ENCODE measurements at places on chromosomes 11 and 22.

GRCh38 chr22:31049815-31050420 lies 31.2 kb upstream of the SMTN start:
- H3K4me1 ChIP-seq = peaks cover 33% of the 10 kb centered on the region
- DNase-seq = no peak
- no peaks in the 10 kb centered on the region for H3K36me3 ChIP-seq
- H3K27me3 ChIP-seq = no peaks in the 10 kb centered on the region

GRCh38 chr11:8034604-8035190 lies 46.3 kb upstream of the TUB start:
- H3K27me3 ChIP-seq = no peaks in the 10 kb centered on the region
- no peaks in the 10 kb centered on the region for H3K36me3 ChIP-seq
- peaks cover 42% of the 10 kb centered on the region for H3K4me1 ChIP-seq
- no peak for DNase-seq
- H3K27ac ChIP-seq = peak overlapping the region; percentile 74
- H3K4me3 ChIP-seq = no peak overlapping the region

- no peak overlapping the region for H3K4me3 ChIP-seq
- H3K36me3 ChIP-seq = no peaks in the 10 kb centered on the region
- peaks cover 15% of the 10 kb centered on the region for H3K4me1 ChIP-seq
- H3K27ac ChIP-seq = no peak overlapping the region
- no peak for DNase-seq
Measured at GRCh38 chr22:19970479-19971275, 29.1 kb upstream of the TXNRD2 start.

GRCh38 chr22:39563571-39564428 lies 6.8 kb upstream of the CACNA1I start:
- no peaks in the 10 kb centered on the region for H3K36me3 ChIP-seq
- no peaks in the 10 kb centered on the region for H3K27me3 ChIP-seq
- no peak overlapping the region for H3K4me3 ChIP-seq
- H3K27ac ChIP-seq = no peak overlapping the region

DNA sequence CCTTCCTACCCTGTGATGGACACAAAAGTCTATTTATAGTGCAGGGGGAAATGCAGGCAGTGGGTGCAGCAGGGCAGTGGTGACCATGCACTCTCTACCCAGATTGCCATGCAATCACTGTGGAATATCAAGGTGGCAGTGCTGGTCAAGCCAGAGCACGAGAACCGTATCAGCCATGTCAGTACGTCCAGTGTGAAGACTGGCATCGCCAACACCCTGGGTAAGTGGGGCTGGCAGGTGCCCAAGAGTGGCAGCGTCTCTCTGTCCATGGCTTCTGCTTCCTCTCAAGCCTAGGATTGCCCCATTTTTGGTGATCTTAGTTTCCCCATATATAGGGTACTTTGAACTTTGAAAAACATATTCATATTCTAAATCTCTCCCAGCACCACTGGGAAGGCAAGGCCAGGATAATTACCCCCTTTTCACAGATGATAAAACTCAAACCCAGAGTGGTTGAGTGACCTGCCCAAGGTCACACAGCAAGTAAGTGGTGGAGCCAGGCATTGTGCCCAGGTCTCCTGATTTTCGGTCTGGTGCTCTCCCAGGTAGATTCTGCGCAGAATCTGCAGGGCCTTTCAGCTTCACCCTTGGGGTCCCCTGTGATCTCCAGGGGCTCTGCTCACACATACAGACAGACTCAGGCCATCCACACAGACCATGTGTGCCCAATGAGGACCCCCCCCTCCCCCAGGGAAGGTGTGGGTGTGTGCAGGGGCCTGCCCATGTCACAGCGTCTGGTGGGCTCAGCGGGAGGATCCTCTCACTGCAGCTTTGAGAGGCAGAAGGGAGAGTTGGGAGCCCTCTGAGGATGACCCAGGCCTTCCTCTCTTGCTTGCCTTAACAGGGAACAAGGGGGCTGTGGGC lies 7.1 kb downstream of the INPPL1 start:
- H3K27ac ChIP-seq = no peak overlapping the region
- H3K27me3 ChIP-seq = no peaks in the 10 kb centered on the region
- peak; percentile 58 for DNase-seq
- H3K4me1 ChIP-seq = peaks cover 5% of the 10 kb centered on the region

DNA sequence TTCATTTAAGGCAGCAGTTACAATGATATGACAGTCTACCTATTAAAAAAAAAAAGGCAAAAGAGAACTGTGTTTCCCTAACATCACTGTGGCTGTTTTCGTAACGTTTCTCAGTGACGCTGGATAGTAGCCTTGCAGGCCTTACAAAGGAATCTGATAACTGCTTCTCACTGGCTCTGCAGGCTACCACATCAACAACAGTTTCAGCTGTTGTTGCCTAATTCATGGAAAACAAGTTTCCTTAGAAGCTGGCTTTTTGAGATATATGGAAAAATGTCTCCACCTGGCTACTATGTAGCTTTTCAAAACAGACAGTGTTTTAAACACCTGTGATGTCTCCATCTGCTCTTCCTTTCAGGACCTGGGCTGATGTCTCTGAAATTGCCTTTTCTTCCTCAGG lies 3.8 kb downstream of the OR51V1 start:
- no peak overlapping the region for H3K4me3 ChIP-seq
- H3K27ac ChIP-seq = no peak overlapping the region
- H3K27me3 ChIP-seq = no peaks in the 10 kb centered on the region
- H3K36me3 ChIP-seq = no peaks in the 10 kb centered on the region
- no peak for DNase-seq

DNA sequence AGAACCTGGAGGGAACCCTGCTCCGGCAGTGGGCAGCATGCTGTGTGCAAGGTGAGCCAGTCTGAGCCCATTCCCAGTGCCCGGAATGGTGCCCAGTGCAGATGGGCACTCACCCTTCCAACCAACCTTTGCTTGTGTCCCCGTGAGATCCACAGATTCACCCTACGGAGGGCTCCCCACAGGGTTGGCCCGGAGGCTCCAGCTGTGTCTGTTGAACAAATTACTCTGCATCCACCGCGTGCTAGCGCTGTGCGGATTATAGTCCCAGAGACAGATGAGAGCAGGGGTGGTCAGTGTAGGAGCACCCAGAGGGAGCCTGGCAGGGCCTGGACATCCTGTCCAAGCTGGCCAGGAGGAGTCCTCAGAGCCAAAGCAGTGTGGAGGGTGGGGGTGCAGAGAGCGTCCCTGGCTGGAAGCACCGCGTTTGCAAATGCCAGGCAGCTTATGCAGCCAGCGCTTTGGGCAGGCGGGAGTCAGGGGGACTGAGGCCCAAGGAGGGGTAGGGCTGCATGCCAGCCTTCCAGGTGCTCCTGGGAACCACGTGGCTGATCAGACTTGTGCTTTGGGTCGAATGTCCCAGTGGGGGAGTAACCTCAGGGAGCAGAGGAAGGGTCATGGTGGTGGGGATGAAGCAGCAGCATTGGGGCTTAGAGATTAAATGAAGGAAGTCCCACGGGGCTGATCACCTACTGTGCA lies 80.5 kb downstream of the KCNQ1 start:
- H3K36me3 ChIP-seq = no peaks in the 10 kb centered on the region
- no peaks in the 10 kb centered on the region for H3K27me3 ChIP-seq
- no peak overlapping the region for H3K27ac ChIP-seq
- no peak for DNase-seq

DNA sequence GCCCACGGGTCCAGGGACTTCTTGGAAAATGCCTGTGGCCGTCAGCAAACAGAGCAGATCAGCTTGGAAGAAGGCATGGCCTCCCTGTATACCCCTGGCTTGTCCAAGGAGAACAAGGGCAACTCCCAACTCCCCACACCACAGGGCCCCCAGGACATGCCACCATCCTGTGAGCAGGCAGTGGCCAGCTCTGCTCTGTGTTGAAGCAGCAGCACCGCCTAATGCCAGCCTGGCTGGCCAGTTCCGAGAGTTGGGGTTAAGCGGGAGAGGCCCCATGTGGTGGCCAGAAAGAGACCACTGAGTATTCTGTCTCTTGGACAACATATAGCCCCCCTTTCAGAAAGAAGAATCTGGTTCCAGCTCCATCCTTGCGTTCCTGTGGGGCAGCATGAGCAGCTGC lies 209.2 kb downstream of the CTTN start:
- H3K27ac ChIP-seq = no peak overlapping the region
- H3K27me3 ChIP-seq = no peaks in the 10 kb centered on the region
- H3K4me3 ChIP-seq = no peak overlapping the region
- H3K4me1 ChIP-seq = peaks cover 13% of the 10 kb centered on the region

DNA sequence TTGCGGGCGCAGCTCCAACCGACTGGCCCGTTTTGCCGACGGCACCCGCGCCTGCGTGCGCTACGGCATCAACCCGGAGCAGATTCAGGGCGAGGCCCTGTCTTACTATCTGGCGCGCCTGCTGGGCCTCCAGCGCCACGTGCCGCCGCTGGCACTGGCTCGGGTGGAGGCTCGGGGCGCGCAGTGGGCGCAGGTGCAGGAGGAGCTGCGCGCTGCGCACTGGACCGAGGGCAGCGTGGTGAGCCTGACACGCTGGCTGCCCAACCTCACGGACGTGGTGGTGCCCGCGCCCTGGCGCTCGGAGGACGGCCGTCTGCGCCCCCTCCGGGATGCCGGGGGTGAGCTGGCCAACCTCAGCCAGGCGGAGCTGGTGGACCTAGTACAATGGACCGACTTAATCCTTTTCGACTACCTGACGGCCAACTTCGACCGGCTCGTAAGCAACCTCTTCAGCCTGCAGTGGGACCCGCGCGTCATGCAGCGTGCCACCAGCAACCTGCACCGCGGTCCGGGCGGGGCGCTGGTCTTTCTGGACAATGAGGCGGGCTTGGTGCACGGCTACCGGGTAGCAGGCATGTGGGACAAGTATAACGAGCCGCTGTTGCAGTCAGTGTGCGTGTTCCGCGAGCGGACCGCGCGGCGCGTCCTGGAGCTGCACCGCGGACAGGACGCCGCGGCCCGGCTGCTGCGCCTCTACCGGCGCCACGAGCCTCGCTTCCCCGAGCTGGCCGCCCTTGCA lies 1.0 kb downstream of the FJX1 start:
- no peak for DNase-seq
- no peaks in the 10 kb centered on the region for H3K36me3 ChIP-seq
- H3K27me3 ChIP-seq = no peaks in the 10 kb centered on the region

DNA sequence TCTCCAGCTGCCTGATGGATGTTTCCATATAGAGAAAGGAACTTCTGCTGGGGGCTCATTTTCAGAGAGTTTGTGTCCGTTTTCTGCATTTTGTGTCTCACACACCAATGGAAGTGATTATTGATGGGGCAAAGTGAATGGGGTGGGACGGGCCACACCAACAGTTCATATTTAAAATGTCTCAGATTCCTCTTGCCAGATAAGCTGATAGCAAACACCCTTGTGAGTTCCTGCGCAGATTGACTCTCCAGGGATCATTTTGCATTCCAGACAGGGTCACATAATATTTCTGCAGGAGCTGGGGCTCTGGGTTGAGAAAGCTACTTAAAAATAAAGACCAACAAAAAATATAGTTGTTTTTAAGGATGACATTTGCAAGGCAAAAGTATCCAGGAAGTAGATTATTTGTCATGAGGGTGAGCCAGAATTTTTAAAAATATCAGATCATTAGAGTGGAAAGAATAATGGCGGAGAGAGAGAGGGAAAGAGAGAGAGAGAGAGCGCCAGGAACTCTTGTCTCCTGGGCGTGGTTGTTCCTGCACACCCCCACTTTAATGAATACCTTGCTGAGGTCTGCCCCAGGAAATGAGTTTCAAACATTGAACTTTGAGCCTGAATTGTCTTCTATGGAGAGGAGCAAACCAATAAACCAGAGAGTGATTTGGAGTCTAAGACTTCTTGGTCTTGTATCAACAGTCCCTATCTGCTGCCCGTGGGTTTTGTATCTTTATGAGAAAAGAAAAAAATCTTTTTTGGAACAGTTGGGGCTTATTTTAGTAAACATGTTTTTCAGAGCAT lies 33.3 kb downstream of the MICAL2 start:
- H3K27me3 ChIP-seq = no peaks in the 10 kb centered on the region
- no peak overlapping the region for H3K4me3 ChIP-seq
- peaks cover 55% of the 10 kb centered on the region for H3K4me1 ChIP-seq
- no peaks in the 10 kb centered on the region for H3K36me3 ChIP-seq

DNA sequence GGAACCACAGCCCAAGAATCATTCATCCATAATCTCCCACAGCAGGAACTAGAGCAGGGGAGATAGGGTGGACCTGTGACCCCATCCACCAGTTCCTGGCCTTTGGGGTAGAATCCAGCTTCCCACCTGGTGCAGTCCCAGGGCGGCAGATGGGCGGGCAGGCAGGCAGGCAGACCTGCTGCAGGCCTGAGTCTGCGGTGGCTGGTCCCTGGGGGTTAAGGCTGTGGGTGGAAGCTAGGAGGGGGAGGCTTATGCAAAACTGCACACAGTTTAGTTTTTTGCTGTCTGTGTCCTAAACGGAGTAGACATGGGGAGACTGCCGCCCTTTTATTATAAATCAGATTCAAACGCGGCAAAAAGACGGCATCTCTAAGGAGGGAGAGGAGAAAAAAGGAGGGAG lies 4.5 kb upstream of the NEFH start:
- peaks cover 14% of the 10 kb centered on the region for H3K27me3 ChIP-seq
- DNase-seq = no peak
- H3K36me3 ChIP-seq = no peaks in the 10 kb centered on the region
- H3K27ac ChIP-seq = no peak overlapping the region
- peaks cover 9% of the 10 kb centered on the region for H3K4me1 ChIP-seq
- no peak overlapping the region for H3K4me3 ChIP-seq

- no peak overlapping the region for H3K27ac ChIP-seq
- H3K36me3 ChIP-seq = no peaks in the 10 kb centered on the region
- H3K4me1 ChIP-seq = no peaks in the 10 kb centered on the region
- H3K4me3 ChIP-seq = no peak overlapping the region
Measured at GRCh38 chr11:119835753-119836152, 106.8 kb upstream of the NECTIN1 start.

DNA sequence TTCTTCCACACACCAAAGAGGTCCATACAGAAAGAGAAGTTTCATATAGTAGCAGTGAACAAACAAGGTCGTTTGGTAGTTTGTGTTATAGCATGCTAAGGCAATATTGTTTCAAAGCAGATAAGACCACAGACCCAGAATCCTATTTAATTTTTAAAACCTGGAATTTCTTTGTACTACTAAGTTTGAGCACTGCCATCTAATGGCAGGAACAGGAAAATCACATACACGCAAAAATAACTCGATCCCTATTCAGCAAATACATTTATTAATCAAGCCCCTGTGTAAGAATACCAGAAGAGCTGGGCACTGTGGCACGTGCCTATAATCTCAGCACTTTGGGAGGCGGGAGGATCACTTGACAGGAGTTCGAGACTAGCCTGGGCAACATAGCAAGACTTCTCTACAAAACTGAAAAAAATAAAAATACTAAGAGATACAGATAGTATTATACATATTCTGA lies 2.9 kb upstream of the BTBD10 start:
- no peaks in the 10 kb centered on the region for H3K36me3 ChIP-seq
- peaks cover 23% of the 10 kb centered on the region for H3K4me1 ChIP-seq
- no peak for DNase-seq
- no peak overlapping the region for H3K27ac ChIP-seq
- no peaks in the 10 kb centered on the region for H3K27me3 ChIP-seq

DNA sequence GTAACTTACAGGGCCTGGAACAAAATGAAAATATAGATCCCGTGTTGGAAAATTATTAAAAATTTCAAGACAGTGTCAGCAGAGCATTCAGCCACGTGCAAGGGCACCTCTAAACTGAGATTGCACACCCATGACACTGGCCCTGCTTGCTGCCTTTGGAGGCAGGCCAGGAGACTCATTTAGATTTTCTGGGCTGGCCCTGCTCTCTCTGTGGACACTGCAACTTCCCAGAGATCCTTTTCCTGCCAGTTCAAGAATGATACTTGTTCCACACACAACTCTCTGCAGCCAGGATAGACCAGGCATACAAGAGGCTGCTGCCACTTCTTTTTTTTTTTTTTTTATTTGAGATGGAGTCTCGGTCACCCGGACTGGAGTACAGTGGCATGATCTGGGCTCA lies 56.7 kb upstream of the PTPRJ start:
- H3K4me3 ChIP-seq = no peak overlapping the region
- no peak for DNase-seq
- H3K27ac ChIP-seq = no peak overlapping the region
- H3K4me1 ChIP-seq = peaks cover 9% of the 10 kb centered on the region

GRCh38 chr11:33919645-33920044 lies 27.8 kb upstream of the LMO2 start:
- no peaks in the 10 kb centered on the region for H3K27me3 ChIP-seq
- no peaks in the 10 kb centered on the region for H3K36me3 ChIP-seq
- DNase-seq = no peak
- no peak overlapping the region for H3K4me3 ChIP-seq

All from vagina (tissue), 2 donors.